ENCODE measurements at places on chromosomes 4 and X. TPM values are rescaled to one million over a fixed set of nuclear protein-coding genes. Genes with fewer than 3 reads are reported as not detected.

GRCh38 chr4:105050896-105051295, 95.8 kb upstream of the TET2 start:
- DNase-seq, result no peak

GRCh38 chr4:100340512-100341485, 150.5 kb upstream of the DDIT4L start:
- DNase-seq, result no peak

- DNase-seq, result no peak
Observed at GRCh38 chrX:85365370-85365995, 14.0 kb downstream of the POF1B start.

GRCh38 chr4:123412700-123413512, 16.3 kb downstream of the SPRY1 start:
- no peak for DNase-seq

DNA sequence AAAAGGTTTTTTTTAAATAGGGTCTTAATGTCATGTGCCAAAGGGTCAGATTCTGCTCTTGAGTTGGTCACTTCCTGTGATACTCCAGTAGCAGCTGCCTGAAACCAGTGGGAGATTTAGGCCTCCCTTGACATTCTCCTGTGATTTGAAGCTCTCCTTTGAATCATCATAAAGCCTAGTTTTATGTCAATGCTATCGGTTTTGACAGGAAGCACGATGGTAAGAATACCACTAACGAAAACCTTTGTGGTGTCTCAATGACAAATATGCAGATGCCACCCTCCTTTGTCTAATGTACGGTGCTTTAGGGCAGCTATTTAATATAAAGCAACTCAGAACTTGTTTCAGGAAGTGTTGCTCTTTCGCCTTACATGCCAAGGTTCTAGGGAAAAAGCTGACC, 44.2 kb downstream of the CCNI start:
- no peak for DNase-seq

DNA sequence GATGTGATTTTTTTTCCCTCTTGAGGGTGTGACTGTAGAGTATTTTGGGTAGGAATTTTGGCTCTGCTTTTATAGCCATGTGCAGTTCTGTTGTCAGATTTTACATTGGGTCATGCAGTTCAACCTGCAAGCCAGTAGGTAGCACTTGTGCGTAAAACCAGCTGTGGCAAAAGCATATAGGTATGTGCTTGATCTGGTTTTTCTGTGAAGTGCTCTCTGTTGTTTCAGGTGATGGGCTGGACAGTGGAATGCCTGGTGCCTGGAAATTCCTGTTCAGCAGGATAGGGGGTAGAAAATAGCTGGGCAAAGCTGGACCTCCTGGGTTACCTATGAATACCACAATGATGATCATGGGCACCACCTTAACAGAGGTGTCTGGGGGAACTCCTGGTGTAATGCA, 584.2 kb upstream of the PCDH10 start:
- DNase-seq, result no peak

- no peak for DNase-seq
Observed at GRCh38 chrX:109826954-109827708, 94.1 kb upstream of the ACSL4 start.

GRCh38 chr4:108831886-108832285, 69.0 kb upstream of the ETNPPL start:
- DNase-seq, result no peak

DNA sequence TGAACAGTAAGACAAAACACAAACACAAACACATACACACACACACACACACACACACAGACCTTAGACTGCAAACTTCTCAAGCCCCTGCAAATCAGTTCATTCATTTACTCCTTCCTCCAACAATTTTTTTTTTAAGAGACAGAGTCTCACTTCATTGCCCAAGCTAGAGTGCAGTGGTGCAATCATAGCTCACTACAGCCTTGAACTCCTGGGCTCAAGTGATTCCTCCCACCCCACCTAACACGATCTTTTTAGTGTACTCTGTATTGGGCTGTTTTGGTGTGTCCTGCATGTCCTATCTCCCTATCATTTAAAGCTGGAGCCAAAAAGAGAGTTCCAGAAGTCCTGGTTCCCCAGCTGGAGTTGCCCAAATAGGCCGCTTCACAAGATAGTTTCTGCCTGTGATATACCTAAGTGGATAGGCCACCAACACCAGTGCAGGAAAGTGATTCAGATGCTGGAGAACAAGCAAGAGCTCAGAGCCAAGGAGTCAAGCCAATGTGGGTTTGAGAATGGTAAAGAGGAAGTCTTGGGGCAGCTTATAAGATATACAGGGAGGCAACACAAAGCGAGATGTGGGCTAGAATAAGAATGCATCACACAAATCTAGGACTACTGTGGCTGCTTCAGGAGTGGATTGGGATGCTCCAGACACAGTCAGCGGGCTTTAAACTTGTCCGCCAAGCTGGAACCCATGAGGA, 85.4 kb upstream of the RAPGEF2 start:
- DNase-seq, result no peak

DNA sequence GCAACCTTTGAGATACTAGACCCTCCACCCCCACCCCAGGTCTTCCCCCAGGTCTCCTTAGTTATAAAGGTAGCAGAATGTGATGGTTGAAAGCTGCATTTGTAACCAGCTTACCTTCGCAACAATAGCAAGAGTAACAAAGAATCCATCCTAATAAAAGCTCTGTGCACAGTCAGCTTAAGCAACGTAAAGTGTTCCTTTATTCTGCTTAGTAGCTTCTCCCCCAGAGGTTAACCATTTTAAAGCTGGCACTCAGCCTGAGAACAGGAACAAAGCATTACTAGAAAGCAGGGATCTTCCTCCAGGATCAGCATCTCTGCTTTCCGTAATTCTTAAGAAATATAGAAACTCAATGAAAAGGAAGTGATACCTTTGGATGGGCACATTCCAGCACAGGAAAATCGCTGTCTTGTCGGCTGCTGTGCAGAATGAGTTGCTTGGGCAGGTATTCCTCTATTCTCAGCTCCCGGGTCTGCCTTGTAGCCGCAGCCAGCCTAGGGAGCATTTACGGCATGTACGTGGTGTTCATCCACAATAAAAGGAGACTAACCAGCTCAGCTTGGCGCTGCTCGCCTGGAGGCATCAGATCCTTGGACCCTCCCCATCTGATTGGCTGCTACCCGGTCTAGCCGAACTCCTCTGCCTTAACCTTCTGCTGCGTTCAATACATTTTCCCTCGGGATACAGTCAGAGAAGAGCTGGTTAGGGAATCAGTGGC, 113.0 kb upstream of the TLR3 start:
- DNase-seq, result no peak

- DNase-seq, result no peak
Observed at GRCh38 chr4:176631611-176632010, 161.1 kb downstream of the VEGFC start.

DNA sequence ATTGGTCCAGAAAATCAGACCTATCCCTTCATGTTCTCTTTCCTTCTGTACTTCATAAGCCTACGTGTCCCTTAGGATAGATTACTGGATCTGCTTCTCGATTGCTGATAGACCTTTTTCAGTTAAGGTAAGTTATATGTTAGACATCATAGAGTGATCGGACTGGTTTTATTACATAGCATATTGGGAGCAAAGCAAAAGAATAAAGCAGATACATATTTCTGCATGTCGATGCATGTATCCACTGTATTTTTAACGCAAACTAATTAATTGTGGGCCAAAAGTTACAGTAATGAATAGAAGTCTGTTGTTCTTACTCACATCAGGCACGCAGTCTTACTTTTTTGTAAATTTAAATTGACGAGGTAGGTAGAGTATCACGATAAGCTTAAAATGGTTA, 106.4 kb downstream of the SLIT2 start:
- DNase-seq, result no peak

- DNase-seq, result no peak
Observed at GRCh38 chr4:8359193-8359592, 81.3 kb downstream of the ACOX3 start.

GRCh38 chr4:1309261-1310010, 19.7 kb downstream of the MAEA start:
- peak; percentile 45 for DNase-seq

DNA sequence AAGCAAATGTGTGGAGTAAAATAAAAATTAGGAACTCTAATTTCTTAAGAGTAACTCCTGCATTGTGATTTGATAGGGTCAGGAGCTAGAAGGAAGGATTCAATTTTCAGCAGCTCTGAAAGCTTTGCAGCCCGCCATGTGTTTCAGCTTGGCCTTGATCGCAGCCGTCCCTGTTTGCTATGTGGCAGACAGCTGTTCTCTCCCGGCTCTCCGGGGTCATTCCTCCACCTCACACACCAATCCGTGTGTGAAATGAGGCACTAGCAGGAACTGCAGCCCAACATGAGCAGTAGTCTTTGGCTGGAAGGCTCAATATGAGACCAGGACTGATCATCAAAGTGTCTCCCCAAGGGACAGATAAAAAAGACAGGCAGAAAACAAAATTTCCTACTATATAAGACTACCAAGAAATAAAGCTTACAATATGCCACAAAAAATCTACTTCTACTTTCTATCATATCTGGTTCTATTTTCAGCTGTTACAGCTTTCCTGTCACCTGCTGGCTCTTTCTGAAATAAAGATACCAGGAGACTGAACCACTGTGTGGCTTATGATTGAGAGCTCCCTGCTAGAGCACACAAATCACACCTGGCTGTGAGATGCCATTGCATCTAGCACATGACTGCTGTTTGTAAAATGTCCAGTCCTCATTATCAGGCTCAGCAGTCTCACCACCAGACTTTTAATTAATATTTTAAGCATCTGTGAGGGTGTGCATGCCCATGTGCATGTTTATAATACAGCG, 44.1 kb upstream of the SEC24B start:
- no peak for DNase-seq

DNA sequence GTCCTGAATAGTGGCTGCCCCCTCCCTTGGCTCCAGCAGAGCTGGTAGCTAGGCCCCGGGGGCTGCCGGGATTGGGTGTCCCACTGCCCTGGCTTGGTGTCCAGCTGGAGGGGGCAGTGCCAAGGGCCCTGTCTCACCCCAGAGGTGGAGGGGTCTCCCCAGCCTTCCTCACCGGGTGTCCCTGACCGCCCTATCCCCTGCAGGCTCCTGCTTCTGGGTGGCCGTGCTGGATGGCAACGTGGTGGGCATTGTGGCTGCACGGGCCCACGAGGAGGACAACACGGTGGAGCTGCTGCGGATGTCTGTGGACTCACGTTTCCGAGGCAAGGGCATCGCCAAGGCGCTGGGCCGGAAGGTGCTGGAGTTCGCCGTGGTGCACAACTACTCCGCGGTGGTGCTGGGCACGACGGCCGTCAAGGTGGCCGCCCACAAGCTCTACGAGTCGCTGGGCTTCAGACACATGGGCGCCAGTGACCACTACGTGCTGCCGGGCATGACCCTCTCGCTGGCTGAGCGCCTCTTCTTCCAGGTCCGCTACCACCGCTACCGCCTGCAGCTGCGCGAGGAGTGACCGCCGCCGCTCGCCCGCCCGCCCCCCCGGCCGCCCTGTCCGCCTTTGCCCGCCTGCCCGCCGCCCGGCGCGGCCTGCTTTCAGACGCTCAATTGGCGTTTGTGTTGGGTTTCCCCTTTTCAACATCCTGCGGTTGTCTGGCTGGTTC, 4.6 kb downstream of the NAT8L start:
- DNase-seq, result peak; percentile 43

GRCh38 chrX:55767100-55767499, 49.6 kb downstream of the RRAGB start:
- DNase-seq, result no peak

- no peak for DNase-seq
Observed at GRCh38 chrX:135463937-135464336, 42.2 kb downstream of the SMIM10L2A start.

The TRAM1L1 gene
- not detected for total RNA-seq

The CTAG1B gene
- not detected for total RNA-seq

The MTMR1 gene
- 39.7 TPM for total RNA-seq

Data from CD8-positive, alpha-beta memory T cell (primary cell).